NCI-H2081 treated with DMSO at 0.1 percent for 48 hours (cell line): ENCODE measurements at places on chromosomes 1 and 21.

GRCh38 chr1:62131093-62131725 is 63.4 kb upstream of the L1TD1 start:
- DNase-seq = no peak

- no peak for DNase-seq
These were observed 135.0 kb downstream of the LHX4 start for GRCh38 chr1:180365039-180365438.

DNA sequence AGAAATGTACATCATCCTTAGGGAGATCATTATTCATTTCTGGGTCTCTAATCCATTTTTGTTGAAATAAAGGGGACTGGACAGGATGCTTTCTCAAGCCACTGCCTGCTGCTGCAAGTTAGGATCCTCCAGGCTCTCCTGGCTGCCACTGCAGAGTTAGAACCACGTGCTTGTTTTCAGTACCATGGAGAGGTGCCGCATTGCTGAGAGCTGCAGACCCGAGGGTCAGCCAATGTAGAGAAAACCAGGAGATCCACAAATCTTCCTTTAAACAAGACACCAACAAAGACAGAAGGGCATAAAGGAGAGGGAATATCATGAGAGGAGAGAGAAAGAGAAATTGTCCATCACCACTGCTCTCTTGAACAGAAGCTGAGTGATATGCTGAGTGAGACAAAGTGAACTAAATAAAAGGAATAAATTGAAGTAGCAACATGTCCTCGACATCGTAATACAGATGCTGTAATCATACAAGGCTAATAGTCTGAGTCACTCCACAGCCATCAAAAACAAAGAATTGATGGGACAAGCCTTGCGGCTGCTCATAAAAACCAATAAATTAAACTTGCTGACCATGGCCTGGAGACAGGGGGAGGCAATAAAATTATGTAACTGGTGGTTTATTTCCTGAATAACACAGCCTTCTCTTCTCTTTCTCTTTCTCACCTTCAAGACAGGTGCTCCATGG is 255.7 kb downstream of the OMA1 start:
- no peak for DNase-seq

GRCh38 chr1:4976859-4977440 is 322.5 kb downstream of the AJAP1 start:
- no peak for DNase-seq

- DNase-seq = no peak
These were observed 10.4 kb downstream of the COL18A1 start for GRCh38 chr21:45415188-45415942.

GRCh38 chr1:25567710-25568089 is 24.3 kb downstream of the LDLRAP1 start:
- DNase-seq = no peak

GRCh38 chr1:166836733-166837132 is 2.5 kb upstream of the POGK start:
- no peak for DNase-seq

- no peak for DNase-seq
These were observed 33.7 kb downstream of the ATP5PO start for GRCh38 chr21:33881689-33882440.

DNA sequence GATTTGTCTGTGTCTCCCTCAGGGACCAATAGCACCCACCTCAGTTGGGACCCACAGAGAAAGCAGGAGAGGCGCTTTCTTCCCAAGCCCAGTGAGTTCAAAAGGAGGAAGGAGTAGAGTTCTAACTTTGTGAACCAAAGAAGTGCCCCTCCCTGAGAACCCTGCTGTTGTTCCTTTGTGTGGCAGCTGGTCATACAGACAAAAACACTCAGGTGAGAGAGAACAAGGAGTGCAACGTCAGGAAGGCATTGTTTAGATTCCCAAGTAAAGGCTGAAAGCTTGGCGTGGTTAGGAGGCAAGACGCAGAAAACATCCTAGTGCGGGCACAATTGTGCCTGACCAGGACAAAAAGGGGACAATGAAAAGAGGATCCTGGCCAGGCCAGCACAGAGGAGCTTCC is 654.6 kb downstream of the KIF26B start:
- DNase-seq = no peak

DNA sequence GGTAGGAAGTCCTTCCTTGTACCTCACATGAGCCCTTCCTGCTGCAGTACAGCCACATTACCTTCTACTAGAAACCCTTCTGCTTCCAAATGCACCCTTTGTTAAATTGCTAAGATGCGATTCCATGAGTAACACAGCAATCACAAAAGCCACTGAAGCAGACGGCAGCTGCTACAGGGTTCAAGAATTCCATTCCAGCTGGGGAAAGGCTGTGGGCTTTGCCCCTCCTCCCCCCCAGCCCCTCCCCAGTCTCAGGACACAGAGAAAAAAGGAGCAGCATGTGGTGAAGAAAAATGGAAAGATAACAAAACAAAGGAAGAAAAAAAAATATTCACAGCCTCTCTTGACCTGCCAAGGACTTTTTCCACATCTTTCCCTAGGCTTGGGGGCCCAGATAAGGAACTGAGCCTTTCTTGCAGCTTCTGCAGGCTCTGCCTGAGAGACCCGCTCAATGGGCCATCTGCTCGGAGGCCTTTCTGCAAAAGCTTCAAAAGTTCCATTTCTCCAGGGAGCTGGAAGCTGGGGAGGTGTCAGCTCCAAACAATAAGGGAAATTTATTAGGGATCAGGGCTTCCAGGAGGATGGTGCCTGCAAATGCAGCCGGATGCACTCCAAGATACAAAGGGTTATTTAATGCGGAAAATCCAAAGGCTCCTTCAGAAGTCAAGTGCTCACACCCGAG is 72.1 kb downstream of the SYT2 start:
- DNase-seq = no peak

DNA sequence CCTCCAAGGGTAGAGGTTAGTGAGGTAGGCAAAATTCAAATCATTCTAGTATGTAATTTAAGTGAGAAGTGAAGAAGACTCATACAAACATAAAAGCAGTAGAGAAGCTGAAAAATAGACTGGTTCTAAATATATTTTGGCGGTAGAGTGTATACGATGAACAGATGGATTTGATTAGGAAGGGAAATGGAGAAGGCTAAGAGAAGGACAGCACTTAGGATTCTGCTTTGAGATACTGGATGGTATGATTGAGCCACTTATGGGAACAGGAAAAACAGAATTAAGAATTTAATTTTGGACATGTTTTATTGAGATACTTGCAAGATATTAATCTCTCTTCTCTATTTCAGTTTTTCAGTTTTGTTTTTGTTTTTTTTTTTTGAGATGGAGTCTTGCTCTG is 60.1 kb downstream of the EPB41 start:
- DNase-seq = no peak

DNA sequence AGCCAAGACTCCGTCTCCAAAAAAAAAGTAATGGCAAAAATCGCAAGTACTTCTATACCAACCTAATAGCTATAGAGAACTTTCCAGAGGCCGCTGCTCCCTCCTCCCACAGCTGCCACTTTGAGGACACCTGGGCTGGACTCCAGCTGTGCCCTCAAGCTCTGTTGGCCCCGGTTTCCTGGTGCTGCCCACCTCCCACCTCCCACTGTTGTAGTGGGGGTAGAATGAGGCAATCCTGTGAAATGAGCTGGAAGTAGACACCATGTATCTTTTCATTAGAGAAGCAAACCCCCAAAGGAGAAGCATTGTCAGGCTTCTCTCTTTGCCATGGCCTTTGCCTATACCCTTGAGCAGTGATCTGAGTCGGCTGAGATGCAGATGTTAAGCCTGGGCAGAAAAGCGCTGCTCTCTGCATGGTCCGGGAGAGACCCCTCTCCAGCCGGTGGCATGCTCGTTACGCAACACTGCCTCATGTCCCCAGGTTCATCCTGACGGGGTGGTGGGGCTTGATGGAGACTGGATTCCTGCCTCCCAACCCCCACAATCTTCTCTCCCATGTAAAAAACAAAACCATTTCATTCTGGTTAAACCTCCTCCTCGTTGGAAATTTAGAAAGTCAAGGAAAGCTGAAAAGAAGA is 39.7 kb downstream of the SIM2 start:
- no peak for DNase-seq

- DNase-seq = no peak
These were observed 215.9 kb downstream of the TOMM20 start for GRCh38 chr1:234912548-234913277.

DNA sequence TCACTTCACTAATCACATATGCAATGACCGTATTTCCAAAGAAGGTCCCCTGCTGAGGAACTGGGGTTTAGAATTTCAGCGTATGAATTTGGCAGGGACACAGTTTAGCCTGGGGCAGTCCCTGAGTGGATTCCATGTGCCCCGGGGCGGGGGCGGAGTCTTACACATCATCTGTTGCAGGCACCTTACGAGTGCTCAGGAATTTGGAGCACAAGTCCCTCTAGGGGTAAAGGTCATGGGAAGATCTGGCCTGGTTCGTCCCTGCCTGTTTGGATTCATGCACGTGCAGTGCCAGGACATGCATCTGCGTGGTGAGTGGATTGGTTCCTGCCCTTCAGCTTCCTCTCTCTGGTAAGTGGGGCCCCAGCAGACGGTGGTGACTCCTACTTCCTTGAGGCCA is 208.3 kb upstream of the C1orf174 start:
- no peak for DNase-seq

DNA sequence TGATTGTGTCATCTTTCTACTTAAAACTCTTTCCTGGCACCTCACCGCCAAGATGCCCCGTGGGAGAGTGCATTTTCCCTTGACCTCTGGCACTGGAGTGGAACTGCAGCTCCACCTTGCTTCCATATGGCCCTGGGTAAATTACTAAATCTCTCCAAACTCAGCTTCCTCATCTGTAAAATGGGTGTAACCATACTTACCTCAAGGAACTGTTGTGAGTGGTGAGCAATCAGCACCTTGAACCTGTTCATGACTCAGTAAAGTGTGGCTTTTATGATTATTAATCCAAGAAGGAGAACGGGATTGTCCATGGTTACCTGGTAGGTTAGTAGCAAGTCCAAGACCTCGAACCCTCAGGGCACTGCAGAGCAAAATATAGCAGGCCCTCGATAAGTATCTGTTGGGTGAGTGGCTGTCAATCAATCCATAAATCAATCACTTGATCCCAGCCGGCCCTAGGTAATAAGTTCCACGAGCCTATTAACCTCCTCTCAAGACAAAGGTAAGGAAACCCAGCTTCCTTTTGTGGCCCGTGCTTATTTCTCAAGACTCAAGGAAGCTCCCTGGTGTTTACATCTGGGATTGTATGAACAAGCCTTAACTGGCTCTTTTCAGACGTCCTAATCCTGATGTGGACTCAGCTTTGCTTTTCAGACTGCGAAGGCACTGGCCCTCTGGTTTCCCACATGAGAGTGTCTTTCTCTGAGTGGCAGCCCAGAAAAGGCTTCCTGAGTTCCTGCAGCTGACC is 114.0 kb upstream of the GJB5 start:
- DNase-seq = no peak

- no peak for DNase-seq
These were observed 31.2 kb downstream of the TAS1R2 start for GRCh38 chr1:18828224-18828623.

GRCh38 chr21:45971616-45972352 is 9.8 kb upstream of the COL6A1 start:
- DNase-seq = no peak

DNA sequence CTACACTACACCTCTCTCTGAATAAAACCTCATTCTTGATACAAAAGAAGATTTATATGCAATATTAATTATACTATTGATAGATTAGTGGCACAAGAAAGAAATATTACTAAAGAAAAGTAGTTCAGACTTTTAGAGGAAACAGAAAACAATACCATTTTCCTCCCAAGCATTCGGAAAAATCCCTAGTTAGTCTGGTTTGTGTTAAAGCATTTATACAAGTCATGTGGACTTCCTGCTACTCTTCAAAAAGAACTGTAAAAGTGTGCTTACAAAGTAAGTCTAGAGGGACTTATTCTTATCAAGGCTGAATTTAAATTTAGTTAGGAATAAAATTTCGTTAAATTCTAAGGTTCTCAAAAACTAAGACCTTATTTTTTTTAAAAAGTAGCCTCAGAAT is 129.1 kb downstream of the ATP1B1 start:
- DNase-seq = no peak

GRCh38 chr21:21162786-21163185 is 164.6 kb downstream of the NCAM2 start:
- no peak for DNase-seq

DNA sequence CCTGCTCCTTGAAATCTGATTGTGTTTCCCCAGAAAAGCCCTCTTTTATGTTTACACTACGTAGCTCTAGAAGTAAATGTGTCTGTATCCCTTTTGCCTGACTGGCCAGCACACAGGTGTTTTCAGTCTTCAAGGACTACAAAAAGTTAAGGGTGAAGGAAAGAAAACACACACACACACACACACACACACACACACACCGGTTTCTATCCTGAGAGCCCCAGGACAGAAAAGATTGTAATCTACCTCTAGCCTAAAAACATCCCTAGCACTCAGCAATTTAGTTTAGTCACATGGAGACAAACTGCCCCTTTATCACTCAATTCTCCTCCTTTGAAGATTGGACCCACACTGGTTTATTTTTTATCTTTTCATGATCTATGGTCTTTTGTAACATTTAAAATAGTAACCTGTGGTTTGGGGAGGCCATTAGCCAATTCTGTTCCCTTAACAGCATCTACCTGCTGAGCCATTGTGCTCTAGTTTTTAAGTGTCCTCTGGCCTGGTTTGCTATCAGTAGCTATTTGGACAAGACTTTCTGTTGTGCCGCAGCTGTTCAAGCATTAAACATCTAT is 15.8 kb upstream of the TRIM45 start:
- DNase-seq = no peak

GRCh38 chr1:1879942-1880341 is 10.9 kb downstream of the GNB1 start:
- DNase-seq = no peak
